Sigmoid colon (tissue), 7 donors: ENCODE measurements at places on chromosomes 1 and 21.

- peak overlapping the region; percentile 89 for H3K27ac ChIP-seq
- H3K4me3 ChIP-seq, result peak overlapping the region; percentile 73
- peaks cover 17% of the 10 kb centered on the region for H3K4me1 ChIP-seq
- DNase-seq, result no peak
Observed at GRCh38 chr1:207321790-207322645, 540 bp downstream of the CD55 start.

- peaks cover 75% of the 10 kb centered on the region for H3K4me1 ChIP-seq
- H3K27me3 ChIP-seq, result no peaks in the 10 kb centered on the region
- peak; percentile 69 for DNase-seq
- H3K27ac ChIP-seq, result peak overlapping the region; percentile 90
- H3K4me3 ChIP-seq, result no peak overlapping the region
Observed at GRCh38 chr1:156474966-156475365, 25.6 kb downstream of the MEF2D start.

DNA sequence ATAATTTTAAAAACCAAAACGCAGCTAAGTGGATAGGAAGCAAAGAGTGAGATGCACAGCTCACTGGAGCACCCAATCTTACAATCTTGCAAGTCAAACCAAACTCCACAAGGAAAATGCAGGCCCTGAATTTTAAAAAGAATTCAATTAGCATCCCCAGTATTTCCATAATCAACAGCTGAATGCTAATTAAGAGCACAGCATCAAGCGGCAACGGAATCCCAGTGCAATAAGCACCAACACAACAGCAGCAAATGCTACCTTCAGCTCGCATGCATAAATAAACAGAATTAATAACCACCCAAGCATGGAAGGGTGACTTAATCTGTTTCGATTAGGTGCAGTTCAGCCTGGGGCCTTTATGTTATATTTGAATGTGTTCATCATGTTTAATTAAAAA lies 142.9 kb downstream of the SLC45A1 start:
- H3K4me1 ChIP-seq, result no peaks in the 10 kb centered on the region
- no peaks in the 10 kb centered on the region for H3K27me3 ChIP-seq
- H3K4me3 ChIP-seq, result no peak overlapping the region
- H3K27ac ChIP-seq, result peak overlapping the region; percentile 83

- H3K36me3 ChIP-seq, result no peaks in the 10 kb centered on the region
- peaks cover 10% of the 10 kb centered on the region for H3K27me3 ChIP-seq
- no peak overlapping the region for H3K4me3 ChIP-seq
Observed at GRCh38 chr1:116128664-116129063, 17.5 kb downstream of the MAB21L3 start.

DNA sequence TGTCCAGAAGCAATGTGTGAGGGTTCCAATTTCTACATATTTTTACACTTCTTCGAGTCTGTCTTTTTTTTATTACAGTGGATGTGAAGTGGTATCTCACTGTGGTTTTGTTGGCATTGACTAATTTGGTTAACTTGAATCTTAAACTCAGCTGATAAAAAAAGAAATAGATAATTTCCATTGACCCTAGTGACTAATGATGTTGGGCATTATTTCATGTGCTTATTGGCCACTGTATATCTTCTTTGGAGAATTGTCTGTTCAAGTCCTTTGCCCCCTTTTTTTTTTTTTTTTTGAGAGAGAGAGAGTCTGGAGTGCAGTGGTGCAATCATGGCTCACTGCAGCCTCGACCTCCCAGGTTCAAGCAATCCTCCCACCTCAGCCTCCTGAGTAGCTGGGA lies 33.3 kb upstream of the NBPF3 start:
- no peak for DNase-seq
- no peaks in the 10 kb centered on the region for H3K36me3 ChIP-seq
- no peaks in the 10 kb centered on the region for H3K4me1 ChIP-seq
- H3K27me3 ChIP-seq, result no peaks in the 10 kb centered on the region
- H3K27ac ChIP-seq, result no peak overlapping the region

GRCh38 chr1:65209005-65209885 lies 61.2 kb downstream of the AK4 start:
- no peak overlapping the region for H3K27ac ChIP-seq
- DNase-seq, result no peak
- no peaks in the 10 kb centered on the region for H3K36me3 ChIP-seq
- peaks cover 13% of the 10 kb centered on the region for H3K4me1 ChIP-seq

GRCh38 chr1:152878042-152878441 lies at the start of gene SMCP:
SMCP (plus strand) TSS chr1:152878322; CDS start chr1:152884423, 6,101 bp downstream.
- no peaks in the 10 kb centered on the region for H3K36me3 ChIP-seq
- no peak for DNase-seq
- no peaks in the 10 kb centered on the region for H3K4me1 ChIP-seq
- H3K27ac ChIP-seq, result no peak within 1 kb of the TSS
- no peak within 1 kb of the TSS for H3K4me3 ChIP-seq

DNA sequence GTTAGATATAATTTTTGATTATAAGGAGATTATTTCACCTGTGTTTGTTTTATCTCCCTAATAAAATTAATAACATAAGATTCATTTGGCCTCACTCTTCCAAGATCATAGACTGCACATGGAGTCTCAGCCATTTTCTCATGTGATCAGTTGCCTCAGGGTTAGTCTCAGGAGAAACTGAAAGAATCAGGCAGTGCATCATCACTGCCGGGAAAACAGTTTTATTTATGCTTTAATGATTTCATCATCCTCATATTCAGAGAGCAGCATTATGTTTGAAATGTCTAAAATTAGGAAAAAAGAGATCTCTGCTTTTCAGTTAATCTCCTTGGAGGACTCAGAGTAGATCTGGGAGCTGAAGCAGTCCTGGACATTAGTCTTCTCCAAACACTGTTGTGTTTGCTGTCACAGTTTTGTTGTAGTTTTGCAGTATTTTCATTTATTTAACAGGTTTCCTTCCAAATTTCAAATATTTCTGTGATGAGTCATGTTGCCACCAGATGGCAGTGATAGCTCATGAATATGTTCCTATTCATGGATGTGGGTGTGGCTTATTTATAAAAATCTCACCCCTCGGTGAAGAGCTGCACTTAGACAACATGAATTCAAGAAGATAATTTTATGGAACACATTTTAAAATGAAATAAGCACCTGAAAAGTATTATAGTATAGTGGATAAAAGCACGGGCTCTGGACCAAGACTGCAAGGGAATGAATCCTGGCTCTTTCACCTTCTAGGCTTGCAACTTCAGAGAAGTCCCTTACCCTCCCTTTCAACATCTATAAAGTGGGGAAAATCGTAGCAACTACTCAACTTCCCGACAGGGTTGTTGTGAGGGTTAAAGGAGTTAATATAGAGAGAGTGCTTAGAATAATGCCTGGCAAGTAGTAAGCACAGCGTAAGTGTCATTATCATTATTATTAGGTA lies 31.2 kb downstream of the CHD1L start:
- H3K27ac ChIP-seq, result peak overlapping the region; percentile 38
- H3K36me3 ChIP-seq, result peaks cover 19% of the 10 kb centered on the region

GRCh38 chr1:44515416-44515815 lies 110.4 kb downstream of the RNF220 start:
- no peaks in the 10 kb centered on the region for H3K36me3 ChIP-seq
- H3K4me3 ChIP-seq, result no peak overlapping the region
- DNase-seq, result no peak

DNA sequence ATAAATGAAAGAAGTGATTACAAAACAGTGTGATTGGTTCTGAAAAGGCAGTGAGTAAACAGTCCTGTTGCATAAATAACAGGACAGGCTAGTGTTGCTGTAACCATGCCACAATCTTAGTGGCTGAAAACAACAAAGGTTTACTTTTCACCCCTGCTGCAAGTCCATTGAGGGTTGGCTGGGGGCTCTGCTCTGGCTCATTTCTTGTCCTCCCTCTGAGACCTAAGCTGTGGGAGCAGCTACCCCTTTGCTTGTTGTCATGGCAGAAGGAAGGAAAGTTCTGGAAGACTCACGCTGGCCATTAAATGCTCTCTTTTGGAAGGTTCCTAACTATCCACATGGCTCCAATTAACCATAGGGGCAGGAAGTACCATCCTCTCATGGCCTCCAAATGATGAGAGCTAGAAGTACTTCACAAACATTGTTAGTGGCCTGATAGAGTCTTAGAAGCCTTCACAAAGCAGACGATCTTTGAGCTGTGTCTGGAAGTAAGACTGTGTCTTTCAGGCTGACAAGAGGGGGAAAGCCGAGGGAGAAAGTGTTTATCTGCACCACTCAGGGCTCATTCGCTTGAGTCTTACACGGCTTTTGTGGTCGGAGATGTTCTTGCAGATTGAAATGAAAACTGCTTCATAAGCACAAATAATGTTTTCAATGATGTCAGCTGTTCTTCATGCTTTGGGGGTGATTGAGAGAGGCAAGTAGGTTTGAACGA lies 11.9 kb downstream of the RCSD1 start:
- no peak overlapping the region for H3K4me3 ChIP-seq
- no peaks in the 10 kb centered on the region for H3K27me3 ChIP-seq
- no peak for DNase-seq
- H3K36me3 ChIP-seq, result no peaks in the 10 kb centered on the region
- H3K27ac ChIP-seq, result no peak overlapping the region
- H3K4me1 ChIP-seq, result no peaks in the 10 kb centered on the region

DNA sequence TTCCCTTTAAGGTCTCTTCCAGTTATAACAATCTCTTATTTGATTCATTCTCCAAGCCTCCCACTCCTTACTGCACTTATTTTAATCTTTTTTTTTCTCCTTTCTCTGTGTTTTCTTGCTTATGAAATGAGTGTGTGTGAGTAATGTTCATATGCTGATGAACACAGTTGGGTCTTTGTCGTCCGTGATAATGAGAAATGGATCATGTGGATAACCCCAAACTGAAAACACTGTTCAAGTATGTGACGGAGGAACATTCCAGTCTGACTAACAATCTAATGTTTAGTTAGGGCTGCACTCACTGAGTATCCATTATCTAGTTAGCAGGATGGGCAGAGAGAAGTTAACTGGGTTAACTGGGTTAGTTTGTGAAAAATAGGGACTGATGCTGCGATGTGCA lies 253.1 kb upstream of the DUSP10 start:
- no peak overlapping the region for H3K27ac ChIP-seq
- H3K4me3 ChIP-seq, result no peak overlapping the region
- no peaks in the 10 kb centered on the region for H3K36me3 ChIP-seq
- H3K27me3 ChIP-seq, result no peaks in the 10 kb centered on the region

DNA sequence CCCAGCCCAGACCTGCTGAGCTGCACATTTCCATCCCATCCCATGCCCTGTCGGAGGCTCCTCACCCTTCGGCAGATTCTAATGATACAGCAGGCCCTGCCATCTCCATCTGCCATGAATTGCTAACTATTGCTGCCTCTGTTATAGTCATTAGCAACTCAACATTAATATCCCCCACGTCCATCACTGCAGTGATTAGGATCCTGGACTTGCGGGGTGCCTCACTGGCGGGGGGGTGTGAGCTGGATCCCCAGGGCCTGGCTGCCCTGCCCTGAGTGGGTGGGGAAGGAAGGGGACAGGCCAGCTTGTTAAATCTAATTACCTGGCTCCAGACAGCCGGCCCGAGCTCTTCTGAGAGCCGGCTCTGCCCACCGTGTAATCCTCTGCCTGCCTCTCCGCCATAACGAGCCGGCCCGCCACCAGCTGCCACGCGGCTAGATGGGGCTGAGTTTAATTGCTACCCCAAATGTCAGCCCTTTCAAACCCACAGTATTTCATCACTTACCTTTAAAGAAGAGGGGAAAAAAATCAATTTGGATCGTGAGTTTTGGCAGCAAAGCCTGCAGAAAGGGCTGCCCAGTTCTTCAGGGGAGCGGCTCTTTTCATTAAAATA lies 227.3 kb upstream of the CSF3R start:
- H3K4me1 ChIP-seq, result no peaks in the 10 kb centered on the region
- DNase-seq, result peak; percentile 45
- H3K36me3 ChIP-seq, result no peaks in the 10 kb centered on the region
- H3K27ac ChIP-seq, result no peak overlapping the region
- H3K27me3 ChIP-seq, result no peaks in the 10 kb centered on the region

GRCh38 chr1:31182352-31182751 lies 57.3 kb downstream of the NKAIN1 start:
- H3K27me3 ChIP-seq, result peaks cover 26% of the 10 kb centered on the region
- no peaks in the 10 kb centered on the region for H3K36me3 ChIP-seq
- H3K27ac ChIP-seq, result no peak overlapping the region
- no peak overlapping the region for H3K4me3 ChIP-seq
- peak; percentile 74 for DNase-seq

DNA sequence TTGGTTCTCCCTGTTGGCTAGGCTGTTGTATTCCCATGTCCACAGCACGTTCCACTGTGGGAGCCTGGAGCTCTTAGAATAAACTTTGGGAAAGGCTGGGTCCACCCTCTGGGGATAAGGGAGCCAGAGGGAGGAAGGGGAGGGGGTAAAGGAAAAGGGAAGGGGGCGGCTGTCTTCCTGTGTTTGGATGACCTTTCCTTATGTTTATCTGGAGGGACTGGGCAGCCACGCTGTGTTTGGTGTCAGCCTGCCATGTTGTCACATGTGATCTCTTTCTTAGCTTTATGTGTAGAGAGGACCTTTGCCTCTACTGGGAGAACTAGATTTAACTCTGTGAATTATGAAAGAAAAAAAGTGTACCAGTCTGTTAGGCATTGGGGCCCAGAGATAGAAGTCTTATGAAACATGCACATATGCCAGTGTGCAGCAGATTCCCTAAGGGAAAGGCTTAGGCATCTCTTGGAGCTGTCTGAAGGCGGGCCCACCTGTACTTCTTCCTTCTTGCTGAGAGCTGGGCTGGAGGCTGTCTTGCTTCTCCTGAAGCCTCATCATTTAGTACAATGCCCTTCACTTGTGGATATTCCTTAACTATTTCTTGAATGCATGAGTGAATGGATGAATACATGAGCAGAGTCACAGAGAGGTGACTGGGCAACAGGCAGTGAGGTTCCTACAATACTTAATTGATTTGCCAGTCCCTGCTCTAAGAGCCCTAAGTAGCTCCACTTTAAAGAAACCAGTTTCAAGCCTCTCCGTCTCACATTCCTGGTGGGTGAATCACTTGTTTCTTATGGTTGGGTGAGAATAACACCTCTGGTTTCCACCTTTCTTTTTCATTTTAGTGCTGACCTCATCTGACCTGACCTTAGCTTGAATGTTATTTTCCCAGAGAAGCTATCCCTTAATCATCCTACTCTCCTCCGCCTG lies 62.5 kb upstream of the ARHGAP29 start:
- peaks cover 10% of the 10 kb centered on the region for H3K4me1 ChIP-seq
- H3K27me3 ChIP-seq, result no peaks in the 10 kb centered on the region
- H3K4me3 ChIP-seq, result no peak overlapping the region
- H3K36me3 ChIP-seq, result no peaks in the 10 kb centered on the region

- peaks cover 41% of the 10 kb centered on the region for H3K4me1 ChIP-seq
- H3K4me3 ChIP-seq, result no peak overlapping the region
- H3K27ac ChIP-seq, result peak overlapping the region; percentile 5
- no peak for DNase-seq
Observed at GRCh38 chr1:23366598-23366997, 3.0 kb downstream of the ZNF436 start.

GRCh38 chr1:202210385-202210784 lies 16.8 kb downstream of the LGR6 start:
- no peaks in the 10 kb centered on the region for H3K36me3 ChIP-seq
- H3K27me3 ChIP-seq, result peaks cover 25% of the 10 kb centered on the region
- H3K4me3 ChIP-seq, result no peak overlapping the region
- no peak overlapping the region for H3K27ac ChIP-seq

- H3K27me3 ChIP-seq, result no peaks in the 10 kb centered on the region
- H3K4me1 ChIP-seq, result no peaks in the 10 kb centered on the region
- DNase-seq, result no peak
- H3K27ac ChIP-seq, result no peak overlapping the region
- no peak overlapping the region for H3K4me3 ChIP-seq
Observed at GRCh38 chr1:107935396-107936064, 29.4 kb downstream of the VAV3 start.

GRCh38 chr1:145953861-145954260 lies 4.0 kb downstream of the LIX1L start:
- H3K27ac ChIP-seq, result peak overlapping the region; percentile 95
- H3K27me3 ChIP-seq, result no peaks in the 10 kb centered on the region
- H3K4me3 ChIP-seq, result no peak overlapping the region
- DNase-seq, result no peak
- H3K4me1 ChIP-seq, result peaks cover 56% of the 10 kb centered on the region
- H3K36me3 ChIP-seq, result no peaks in the 10 kb centered on the region
